ENCODE measurements at places on chromosomes 3 and 15.
A peak's percentile ranks its signal among the peaks of the same experiment; 100 is the strongest.

DNA sequence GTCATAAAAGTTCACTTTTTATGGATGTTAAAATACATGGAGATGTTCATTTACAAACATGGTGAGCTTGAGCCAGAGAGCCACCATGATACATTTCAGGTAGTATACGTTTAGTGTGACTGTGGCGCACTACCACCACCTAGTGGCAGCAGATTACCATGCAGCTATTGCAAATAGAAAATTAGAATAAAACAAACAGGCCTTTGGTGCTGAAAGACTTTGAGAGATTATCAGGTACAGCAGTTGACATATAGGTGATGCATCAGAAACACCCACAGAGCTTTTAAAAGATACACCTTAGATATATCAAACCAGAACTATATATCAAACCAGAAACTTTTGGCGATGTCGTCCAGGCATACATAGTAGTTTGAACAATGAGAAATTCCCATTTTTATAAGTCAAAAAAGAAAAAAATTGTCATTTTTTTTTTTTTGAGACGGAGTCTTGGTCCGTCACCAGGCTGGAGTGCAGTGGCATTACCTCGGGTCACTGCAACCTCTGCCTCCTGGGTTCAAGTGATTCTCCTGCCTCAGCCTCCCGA, 42.0 kb upstream of the ICE2 start:
- peak; percentile 75 for DNase-seq

DNA sequence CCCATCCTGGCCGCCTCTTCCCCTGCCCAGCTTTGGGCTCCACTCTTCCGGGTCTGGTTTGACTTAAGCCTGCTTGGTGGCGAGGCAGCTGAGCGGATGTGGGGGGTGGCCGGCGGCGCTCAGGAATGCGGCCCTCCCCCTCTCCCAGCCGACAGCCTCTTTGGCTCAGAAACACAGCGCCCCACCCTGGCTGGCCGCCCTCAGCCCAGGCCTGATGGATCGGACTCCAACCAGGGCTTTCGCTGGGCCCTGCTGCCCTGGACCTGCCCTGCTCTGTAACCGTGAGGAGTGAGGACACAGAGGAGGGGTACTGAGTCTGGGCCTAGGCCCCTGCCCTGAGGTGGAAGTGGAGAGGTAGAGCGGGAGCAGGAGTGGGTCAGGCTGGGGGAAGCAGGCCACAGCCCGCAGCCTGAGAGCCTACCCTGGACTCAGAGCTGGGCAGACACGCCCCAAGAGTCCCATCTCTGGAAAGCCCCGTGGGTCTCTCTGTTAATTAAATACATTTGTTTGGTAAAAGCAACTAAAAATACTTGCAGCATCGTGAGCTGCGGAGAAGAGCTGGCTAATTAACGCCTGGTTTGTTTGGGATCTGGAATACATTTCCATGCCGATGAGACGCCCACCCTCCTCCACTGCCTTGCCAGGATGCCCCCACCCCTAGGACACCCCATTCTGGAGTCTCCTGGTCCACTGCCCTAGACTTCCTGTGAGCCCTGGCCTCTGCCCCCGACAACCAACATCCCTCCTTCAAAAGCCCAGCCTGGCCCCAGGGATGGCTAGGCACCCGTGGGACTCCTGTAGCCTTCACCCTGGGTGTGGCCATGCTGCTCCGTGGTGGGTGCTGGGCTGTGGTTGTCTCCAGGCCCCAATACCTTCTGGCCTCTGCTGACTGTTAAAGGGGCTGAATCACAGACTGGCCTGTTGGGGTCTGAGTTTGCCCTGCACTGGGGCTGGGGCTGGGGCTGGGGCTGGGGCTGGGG, 19.6 kb downstream of the PLXNA1 start:
- DNase-seq: no peak

- DNase-seq: no peak
Observed at GRCh38 chr3:134406331-134407238, 32.3 kb upstream of the AMOTL2 start.

DNA sequence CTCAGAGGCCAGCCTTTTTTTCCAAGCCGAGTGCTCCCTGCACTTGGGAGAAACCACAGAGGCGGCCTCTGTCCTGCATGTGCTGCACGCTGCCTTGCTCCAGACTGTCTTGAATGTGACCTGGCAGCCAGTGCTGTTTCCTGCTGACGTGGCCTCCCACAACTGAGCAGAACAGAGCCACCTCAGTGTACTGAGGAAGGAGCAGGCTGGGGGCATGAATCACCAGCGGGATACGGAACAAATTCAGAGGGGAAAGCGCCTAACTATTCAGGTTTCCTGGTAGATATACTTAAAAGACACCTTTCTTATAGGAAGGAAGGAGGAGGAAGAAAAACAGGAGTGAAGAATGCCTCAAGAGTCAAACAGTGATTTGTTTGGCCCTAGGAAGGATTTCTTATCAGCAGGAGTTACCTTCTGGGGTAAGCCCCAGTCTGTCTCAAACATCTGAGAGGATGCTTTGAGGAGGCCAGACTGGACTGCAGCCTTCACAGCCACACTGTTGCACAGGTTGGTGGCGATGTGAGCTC, 114.0 kb downstream of the FNDC3B start:
- DNase-seq: peak; percentile 23

DNA sequence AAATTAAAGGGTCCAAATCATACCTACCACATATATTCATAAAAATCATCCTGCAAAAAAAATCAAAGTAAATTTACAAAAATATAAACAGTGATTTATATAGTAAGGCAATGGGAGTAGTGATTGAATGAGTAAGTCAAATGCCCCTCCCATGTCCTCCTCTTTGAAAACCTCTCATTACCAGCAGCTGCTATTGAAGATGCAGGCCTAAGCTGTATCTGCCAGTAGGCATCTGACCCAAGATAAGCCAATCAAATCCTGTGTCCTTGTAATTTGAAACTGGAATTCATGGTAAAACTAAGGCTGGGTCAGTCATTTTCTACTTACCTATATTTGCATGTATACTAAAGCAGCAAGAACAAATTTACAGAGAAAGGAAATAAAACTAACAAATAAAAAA, 60.4 kb upstream of the POU1F1 start:
- no peak for DNase-seq

- DNase-seq: no peak
Observed at GRCh38 chr3:159039286-159039685, 237.4 kb downstream of the MFSD1 start.

- DNase-seq: no peak
Observed at GRCh38 chr3:4633078-4634004, 140.2 kb downstream of the ITPR1 start.

- DNase-seq: no peak
Observed at GRCh38 chr3:42684632-42685362, 540 bp upstream of the KLHL40 start.

- no peak for DNase-seq
Observed at GRCh38 chr3:39528844-39529243, 61.4 kb downstream of the MOBP start.

DNA sequence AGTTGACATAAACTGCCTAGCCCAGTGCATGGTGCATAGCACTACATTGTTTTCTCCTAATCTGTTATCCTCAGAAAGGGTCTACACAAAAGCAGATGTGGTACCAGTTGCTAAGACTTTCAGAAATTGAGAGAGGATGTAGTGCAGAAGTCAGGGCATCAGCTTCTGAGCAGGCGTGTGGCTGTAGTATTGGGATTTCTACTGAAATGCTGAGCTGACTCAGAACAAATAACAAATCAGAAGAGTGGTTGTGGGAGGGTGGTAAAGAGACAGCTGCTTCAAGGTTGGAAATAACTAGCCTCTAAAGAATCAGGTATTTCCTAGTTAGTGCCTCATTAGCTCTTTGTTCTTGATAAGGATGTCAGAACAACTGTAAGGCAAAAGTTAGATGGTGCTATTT, 161.3 kb downstream of the AKAP13 start:
- DNase-seq: no peak

DNA sequence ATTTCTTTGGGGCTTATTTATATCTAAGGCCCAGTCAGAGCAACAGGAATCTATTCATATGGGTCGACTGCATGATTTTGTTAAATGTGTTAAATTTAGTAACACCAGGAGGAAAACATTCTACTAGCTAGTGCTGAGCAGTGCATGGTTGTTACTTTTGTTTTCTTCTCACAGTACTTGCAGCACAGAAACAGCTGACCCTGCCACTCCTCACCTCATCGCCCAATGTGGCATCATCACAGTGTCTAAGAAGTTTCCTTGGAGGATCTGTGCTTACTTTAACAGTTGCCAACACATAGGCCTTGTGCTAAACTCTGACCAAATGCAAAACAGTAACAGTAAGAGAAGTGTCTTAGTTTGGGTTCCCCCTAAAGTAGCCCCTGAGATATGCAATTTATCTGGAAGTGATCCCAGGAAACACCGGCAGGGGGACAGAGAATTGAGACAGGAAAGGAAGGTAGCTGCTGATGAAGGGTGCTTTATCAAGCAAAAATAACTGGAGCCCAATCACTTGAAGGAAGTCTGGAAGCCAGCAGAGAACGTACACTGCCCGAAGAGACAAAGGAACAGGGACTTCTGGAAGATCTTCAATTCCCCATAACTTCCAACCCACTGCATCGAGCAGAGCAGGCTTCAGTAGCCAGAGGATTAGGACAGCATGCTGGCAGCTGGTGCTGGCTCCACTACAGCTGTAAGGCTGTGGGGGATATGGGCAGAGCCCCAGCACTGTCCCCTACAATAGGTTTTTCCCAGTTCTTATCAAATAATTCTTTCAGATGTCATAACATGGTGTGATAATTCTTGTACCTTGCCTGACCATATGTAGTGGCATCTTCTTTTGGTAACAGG, 36.0 kb upstream of the ULK4 start:
- DNase-seq: no peak

GRCh38 chr3:48403533-48404439, 26.1 kb downstream of the PLXNB1 start:
- no peak for DNase-seq

DNA sequence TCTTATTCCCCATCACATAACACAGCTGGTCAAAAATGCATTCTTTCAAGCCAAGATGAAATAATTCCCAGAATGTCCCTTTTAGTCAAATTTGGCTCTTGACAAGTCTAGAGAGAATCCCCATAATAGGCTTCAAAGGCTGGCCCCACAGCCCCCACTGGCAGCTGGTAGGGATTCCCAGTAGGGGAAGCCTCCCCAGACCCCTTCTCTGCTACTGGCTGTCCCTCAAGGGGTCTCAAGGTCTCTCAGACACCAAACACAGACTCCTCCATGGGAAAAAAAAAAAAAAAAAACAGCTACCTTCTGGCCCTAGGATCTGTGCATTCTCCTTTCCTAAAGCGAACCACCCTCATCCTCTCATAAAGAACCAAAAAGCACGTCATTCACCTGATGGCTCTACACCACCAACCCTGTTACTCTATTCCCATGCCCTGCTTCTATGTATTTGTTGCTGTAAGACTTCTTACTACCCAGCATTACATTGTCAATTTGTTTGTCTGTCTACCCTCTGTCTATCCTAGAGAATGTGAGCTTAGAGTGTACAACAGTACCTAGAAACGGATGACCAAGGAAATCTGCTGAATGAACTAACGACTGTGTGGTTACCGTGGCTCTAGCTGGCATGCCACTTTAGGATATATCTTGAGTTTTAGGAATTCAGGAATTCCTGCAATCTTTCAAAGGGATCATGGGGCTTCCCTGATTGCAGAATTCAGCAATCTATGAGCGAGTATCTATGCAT, 164.1 kb upstream of the NSMCE3 start:
- no peak for DNase-seq

GRCh38 chr3:183074261-183074660, 25.0 kb downstream of the MCCC1 start:
- DNase-seq: no peak

GRCh38 chr3:178485756-178486155, 50.5 kb upstream of the KCNMB2 start:
- no peak for DNase-seq

DNA sequence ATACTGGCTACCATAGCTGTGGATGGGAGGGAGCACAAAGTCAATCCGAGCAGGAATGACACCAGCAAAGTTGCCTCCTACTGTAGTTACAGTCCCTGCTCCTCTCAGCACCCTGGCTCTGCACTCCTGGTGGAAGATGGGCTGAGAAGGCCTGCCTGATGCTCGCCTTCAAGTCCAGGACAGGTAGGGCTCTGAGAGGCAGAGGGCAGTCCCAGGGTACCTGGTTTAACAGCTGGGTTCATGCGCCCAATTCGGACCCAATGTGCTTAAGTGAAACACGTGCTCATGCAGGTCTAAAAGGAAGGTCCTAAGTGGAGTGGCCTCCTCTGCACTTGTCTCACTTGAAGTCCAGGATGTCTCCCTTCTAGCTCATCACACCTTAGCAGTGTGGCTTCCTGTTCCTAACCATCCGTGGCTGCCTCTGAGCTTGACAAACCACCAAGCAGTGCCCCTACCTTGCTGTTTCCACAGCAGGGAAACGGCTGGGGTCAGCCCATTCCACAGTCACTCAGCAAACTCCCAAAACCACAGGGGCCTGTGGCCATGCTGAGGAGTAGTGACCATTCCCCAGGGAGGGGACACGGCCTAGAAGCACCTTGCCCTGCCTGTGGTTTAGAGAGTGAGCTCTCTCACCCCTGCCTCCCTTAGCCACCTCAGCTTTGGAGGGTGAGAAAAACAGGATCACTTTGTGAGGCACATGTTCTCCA, 3.9 kb upstream of the MUSTN1 start:
- no peak for DNase-seq

- no peak for DNase-seq
Observed at GRCh38 chr3:175184392-175184791, 325.3 kb downstream of the NAALADL2 start.

DNA sequence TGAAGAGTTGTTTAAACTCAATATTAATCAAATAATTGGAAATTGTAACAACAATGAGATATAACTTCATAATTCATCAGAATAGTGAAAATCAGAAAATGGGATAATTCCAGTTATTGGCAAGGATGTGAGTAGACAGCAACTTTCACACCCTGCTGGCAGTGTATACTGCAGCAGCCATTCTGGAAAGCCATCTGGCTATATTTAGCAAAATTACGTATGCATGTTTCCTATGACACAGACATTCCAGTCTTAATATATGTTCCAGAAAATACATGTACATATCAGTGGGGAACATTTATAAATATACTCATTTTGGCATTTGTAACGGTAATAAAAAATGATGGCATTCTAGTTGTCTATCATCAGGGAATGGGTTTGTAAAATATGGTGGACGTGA, 564.1 kb downstream of the GBE1 start:
- no peak for DNase-seq

DNA sequence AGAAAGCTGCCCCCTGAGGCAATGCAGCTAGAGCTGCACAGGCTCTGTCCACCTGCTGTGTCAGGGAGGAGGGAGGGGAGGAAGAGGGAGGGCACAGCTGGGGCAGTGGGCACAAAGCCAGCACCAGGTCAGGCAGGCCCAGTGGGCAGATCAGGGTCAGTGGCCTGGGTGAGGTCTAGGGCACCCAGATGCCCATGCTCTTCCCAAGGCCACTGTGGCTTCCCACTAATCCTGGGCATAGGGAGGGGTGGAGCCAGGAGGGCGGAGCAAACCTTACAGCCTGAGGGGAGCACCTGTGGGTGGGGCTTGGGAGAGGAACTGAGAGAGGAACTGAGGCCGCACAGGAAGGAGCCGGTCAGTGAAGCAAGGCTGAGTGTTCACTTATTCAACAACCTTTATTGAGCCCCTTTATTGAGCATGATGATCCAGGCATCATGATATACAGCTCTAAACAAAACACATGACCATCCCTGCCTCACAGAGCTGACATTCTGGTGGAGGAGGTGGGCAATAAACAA, 55.0 kb downstream of the RHCG start:
- no peak for DNase-seq
